Psoas muscle (tissue), 8 donors: ENCODE measurements at places on chromosomes 4 and X. TPM values are rescaled to one million over a fixed set of nuclear protein-coding genes. Genes with fewer than 3 reads are reported as not detected.

- no peak for DNase-seq
Observed at GRCh38 chr4:8461086-8461485, 20.5 kb downstream of the TRMT44 start.

The TCEANC gene
- 0.95 TPM for polyA plus RNA-seq

The MEPE gene
- polyA plus RNA-seq: not detected

DNA sequence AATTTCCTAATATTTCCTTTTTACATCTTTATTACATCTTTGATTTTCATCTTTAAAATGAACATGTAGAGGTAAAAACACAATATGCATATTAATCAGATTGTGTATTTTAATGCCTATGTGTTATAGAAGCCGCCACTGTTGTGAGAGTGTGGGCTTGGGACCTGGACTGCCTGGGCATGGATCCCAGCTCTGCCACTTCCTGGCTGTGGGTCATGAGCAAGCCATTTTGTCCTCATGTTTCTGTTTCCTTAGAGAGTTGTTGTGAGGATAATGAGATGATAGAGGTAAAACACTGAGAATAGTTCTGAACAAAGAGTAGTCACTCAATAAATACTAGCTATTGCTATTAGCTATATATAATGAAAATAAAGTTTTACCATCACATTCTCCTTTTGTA lies 38.4 kb upstream of the SCOC start:
- DNase-seq: no peak

DNA sequence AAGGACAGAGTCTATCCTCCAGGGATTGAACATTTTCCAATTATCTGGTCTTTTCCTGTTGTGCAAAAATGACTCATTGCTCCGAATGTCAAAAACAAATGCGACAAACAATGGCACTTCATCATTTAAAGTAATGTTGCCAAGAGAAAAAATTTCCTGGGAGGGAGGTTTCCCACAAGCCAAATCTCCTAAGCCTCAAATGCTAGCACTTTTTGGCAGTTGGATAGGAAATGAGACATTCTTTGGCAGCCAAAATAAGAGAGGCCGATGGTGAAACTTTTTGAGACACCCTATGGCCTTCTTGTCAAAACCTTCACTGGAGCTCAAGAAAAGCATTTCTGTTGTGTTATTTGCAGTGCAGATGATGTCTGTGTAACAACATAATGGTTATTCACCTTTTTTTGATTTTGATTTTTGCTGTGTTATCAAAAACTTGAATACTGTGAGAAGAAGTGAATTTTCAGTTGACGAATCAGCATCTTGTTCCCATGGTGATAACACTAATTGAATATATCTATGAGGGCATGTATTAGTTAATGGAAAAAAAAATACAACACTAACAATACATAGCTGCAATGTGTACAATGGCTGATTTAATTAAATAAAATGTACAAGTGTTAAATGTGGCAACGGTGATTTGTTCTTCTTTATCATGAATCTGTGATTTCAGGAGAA lies 333.8 kb downstream of the ANK2 start:
- no peak for DNase-seq

The DMRTC1 gene
- polyA plus RNA-seq: not detected
